ENCODE measurements at places on chromosomes 11 and 22.

DNA sequence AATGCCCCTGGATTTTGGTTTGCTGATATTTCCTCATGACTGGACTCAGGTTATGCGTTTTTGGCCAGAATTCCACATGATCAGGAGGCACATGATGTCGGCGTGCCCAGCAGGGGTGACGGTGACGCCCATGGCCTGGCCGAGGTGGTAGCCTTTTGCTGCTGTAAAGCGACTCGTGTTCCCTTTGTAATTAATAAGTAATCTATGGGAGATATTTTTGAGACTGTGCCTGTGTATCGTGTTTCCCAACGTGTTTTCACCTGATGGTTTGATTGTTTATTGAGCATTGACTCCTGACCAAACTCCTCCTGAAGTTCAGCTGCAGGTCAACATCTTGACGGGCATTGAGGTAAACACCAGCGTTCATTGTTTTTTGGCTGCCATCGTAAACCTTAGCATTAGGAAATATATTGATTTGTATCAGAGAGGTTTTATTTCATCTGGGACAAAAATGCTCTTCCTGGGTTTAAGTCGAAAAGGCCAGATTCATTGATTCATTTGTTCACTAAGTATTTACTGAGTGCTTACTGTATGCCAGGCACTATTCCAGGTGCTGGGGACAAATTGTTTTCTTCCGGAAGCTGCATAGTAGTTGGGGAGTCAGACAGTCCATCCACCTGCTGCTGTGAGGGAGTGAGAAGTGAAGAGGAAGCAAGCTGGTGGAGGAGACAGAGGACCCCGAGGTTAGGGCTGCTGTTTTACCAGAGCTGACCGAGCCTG lies 23.6 kb downstream of the DCPS start:
- no peak for DNase-seq

DNA sequence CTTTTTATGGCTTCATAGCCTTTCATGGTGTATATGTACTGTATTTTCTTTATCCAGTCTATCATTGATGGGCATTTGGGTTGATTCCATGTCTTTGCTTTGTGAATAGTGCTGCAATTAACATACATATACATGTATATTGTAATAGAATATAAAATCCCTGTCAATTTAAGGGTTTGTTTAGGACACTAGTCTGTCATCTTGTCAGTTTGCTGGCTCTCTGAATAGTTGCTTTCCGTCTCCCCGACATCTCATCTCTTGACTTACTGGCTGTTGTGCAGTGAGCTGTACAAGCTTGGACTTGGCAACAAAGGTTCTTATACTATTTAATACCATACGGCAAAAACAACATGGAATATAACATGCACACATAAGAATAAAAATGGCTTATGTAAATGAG lies 1487.5 kb downstream of the LRRC4C start:
- no peak for DNase-seq

- no peak for DNase-seq
Measured at GRCh38 chr22:38314051-38314932, 2.9 kb downstream of the CSNK1E start.

GRCh38 chr11:44627911-44628729 lies 62.7 kb downstream of the CD82 start:
- no peak for DNase-seq

- DNase-seq: no peak
Measured at GRCh38 chr22:50190182-50190940, 4.6 kb downstream of the TRABD start.

DNA sequence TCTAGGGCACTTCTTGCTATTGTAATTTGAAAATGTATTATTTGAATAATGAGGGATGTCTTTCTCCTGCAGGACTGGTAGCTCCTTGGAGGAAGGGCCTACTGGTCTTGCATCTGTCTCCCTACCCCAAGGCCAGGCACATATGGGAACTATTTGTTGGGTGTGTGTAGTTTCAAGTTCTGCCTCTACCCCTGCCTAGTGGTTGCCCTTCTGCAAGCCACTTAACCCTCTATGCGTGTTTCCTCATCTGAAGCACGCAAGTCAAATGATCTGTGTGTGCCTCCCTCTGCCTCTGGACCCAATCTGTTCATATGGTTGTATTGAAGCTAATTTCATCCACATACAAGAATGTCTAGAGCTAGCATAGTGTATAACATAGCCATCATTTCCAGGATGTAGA lies 67.0 kb downstream of the WNT11 start:
- no peak for DNase-seq

DNA sequence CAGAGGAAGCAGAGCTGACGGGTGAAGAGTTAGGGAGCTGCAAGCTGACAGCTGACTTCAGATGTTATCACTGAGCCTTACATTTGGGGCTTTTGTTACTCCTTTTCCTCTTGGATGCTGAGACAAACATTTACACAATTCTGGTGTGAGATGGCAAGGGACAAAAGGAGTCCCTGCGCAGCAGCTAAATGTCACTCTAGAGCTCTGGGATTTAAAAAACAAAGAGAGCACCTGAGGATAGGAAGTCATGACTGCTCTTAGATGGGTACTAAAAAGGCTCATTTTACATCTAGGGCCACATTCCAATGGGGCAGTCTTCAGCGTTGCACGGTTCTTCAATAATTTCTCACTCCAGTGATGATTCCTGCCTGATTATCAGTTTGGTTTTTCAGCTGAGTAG lies 204.5 kb downstream of the RAB38 start:
- no peak for DNase-seq

- no peak for DNase-seq
Measured at GRCh38 chr11:105103336-105103735, 36.2 kb downstream of the CARD18 start.

DNA sequence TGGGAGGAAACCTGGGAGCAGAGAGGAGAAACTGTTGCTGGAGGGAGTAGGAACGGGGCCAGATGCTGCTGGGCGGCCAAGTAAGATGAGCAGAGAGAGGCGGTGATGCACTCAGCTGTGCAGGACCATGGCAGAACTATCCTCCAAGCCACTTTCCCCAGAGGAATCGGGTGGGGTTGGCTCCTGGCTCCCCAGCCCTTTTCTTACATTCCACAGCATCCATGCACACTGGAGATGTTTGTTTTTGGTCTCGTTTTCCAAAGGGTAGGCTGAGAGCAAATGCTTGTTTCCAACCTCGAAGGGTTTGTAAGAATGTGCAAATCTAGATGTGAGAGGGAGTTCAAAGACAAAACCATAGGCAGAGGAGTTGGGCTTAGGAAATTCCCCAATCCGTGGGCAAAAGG lies 73.2 kb downstream of the DBX1 start:
- no peak for DNase-seq

DNA sequence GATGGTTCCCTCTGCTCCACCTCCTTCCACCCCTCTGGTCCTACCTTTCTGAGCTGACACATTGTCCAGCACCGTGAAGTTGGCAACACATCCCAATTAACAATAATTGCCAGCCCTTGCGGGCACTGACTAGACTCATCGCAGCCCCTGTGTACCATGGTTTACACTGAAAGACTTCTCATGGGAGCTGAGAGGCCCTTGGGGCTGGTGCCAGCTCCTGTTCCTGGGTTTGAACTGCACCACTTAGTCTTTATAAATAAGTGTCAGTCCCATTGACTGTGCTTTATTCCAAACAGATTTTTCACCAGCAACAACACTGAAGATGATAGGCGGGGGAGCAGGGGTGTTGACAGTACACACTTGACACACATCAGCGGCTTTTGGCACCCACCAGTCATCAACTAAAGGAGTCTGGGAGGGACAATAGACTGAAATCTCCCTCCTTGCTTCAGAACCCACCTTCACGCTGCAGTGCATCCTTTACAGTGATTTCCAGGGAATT lies 447.3 kb downstream of the NTM start:
- DNase-seq: no peak

GRCh38 chr22:11616811-11617210 lies 3911.2 kb upstream of the OR11H1 start:
- peak; percentile 18 for DNase-seq

DNA sequence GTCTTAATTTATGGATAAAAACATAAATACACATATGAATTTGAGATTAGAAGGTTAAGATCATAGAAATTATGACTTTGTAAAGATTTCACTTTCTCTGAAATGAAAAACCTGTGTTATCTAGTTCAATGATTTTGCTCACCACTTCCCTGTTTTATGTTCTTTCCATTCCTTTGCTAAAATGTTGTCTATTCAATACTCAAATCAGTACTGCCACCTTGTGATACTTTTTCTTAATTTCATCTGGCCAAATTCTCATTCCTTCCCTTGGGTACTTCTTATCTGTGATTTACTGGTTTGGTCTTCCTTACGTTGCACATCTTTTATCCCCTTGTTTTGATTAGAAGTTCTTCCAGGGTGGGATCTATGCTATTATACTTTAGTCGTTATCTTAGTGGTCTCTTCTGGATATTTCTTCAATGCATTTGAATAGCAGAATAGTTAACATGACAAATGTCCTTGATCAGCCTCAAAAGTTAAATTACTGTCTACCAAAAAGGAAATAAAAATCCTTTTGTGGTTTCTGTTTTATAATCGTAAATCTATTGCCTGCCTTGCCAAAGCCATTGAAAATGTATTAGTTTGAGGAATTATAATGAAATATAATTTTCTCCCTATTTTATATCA lies 197.0 kb downstream of the PGR start:
- no peak for DNase-seq

GRCh38 chr11:84232511-84232910 lies 946.3 kb upstream of the CCDC90B start:
- no peak for DNase-seq

DNA sequence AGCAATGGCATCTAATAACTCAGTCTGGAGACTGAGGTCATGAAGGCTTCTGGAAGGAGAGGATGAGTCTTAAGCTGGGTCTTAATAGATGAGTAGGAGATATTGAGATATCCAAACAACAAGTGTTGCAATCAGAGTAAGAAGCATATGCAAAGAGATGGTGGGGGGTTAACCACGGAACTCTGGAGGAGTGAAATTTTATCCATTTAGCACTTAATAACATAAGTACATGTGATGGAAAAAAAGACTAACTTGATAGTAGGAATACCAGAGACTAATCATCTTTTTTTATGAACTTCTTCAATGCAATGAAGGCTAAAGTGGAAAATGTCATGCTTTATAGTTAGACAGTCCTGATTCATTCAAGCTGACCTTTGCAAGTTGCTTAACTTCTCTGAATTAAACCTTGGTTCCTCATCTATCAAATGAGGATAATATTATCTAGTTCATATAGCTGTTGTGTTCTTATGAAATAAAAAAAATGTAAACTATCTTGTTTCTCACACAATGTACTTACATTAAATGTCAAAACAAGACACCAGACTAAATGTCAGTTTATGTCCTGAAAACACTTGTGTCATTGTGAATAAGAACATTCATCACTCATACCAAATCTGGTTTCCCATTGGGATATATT lies 403.1 kb upstream of the CCDC90B start:
- no peak for DNase-seq

GRCh38 chr11:31780078-31780477 lies 31.0 kb downstream of the PAX6 start:
- DNase-seq: no peak

DNA sequence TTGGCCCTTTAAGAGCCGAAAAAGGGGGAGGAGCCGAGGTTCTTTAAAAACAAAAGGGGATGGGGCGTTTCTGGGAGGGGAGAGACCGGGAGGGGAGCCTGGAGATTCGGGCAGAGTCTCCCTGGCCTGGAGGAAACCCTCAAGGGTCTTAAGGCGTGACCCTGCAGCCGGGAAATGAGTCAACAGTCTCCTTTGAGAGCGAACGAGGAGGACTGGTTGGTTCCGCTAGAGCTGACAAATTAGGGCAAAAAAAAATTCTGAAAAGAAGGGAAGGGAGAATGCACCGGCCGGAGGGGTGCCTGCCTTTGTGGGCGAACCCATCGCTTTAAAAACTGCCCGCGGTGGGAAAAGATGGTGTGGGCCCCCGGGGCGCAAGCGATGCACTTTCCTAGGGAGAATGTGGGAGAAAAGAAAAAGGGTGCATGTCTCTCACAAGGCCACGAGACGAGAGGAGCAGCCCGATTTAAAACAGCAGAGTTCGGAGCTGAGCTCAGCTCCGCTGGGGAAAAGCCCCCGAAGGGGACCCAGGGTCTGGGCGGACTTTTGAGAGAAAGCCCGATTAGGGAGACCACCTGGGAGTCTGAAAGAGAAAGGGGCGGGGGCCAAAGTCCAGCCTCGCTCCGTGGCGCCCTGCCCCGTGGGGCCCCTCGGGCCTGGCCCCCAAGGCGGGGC lies 874 bp downstream of the ZFTA start:
- peak; percentile 89 for DNase-seq

- DNase-seq: no peak
Measured at GRCh38 chr11:103798446-103798845, 238.0 kb upstream of the DDI1 start.

GRCh38 chr22:41028841-41029240 lies 63.6 kb upstream of the EP300 start:
- DNase-seq: no peak

- DNase-seq: no peak
Measured at GRCh38 chr22:48707763-48708557, 1119.7 kb downstream of the BRD1 start.

DNA sequence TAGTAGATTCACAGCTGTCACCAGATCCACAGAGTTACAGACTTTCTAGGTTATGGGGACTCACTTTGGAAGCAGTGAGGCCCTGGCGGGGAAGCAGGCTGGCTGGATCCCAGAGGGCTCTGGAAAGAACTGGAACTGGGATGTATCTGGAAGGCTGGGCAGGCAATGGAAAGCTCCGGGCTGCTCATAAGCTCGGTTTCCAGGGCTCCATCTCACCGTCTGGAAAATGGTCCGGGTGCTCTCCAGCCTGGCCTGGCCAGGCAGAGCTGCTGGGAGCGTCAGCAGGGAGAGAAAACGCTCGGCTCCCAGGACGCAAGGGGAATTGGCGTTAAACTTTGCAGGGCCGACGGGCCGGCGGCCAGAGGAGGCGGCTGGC lies 335 bp upstream of the SEZ6L start:
- no peak for DNase-seq

DNA sequence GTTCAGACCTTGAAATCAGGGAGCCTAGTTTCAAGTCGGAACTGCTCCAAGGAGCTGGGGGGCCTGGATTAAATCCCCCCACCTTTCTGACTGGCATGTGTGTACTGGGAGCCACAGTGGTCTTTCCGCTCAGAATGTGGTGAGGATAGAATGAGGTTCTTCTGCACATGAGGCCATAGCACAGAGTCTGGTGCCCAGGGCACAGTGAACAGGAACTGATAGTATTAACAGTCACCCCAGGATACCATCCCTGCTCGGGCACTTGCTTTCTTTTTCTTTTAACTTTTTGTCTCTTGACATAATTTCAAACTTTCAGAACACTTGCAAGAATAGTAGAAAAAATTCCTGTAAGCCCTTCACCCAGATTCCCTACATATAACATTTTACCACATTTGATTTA lies 28.8 kb downstream of the LMO1 start:
- no peak for DNase-seq

DNA sequence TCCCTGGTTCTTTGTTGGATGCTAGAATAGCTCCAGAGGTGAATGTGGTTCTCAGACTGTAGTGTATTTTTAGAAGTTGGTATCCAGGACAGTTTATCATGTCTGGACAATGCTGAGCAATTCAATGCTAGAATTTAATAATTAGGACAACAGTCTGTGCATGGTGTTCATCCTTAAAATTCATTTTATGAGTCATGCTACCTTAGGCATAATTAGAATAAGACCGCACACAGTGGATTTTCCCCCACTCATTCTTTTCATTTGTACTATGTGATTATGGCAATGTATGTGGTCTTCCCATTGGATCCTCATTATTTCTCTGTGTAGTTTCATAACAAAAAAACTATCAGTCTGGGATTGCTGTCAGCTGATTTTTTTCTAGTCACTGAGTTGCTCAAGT lies 196.7 kb downstream of the ARHGAP42 start:
- no peak for DNase-seq

GRCh38 chr22:27089264-27089663 lies 431.9 kb downstream of the MIAT start:
- DNase-seq: no peak

- no peak for DNase-seq
Measured at GRCh38 chr11:45031912-45032519, 81.3 kb upstream of the TP53I11 start.

- no peak for DNase-seq
Measured at GRCh38 chr11:36091256-36091811, 147.5 kb downstream of the LDLRAD3 start.
